ENCODE measurements at places on chromosomes 4 and X.

GRCh38 chr4:143502231-143502630, 11.3 kb upstream of the SMARCA5 start:
- DNase-seq = no peak

- DNase-seq = peak; percentile 27
Measured at GRCh38 chrX:68196939-68197791, 236.1 kb downstream of the OPHN1 start.

- DNase-seq = peak; percentile 42
Measured at GRCh38 chrX:31333165-31333831, 261.5 kb upstream of the FTHL17 start.

DNA sequence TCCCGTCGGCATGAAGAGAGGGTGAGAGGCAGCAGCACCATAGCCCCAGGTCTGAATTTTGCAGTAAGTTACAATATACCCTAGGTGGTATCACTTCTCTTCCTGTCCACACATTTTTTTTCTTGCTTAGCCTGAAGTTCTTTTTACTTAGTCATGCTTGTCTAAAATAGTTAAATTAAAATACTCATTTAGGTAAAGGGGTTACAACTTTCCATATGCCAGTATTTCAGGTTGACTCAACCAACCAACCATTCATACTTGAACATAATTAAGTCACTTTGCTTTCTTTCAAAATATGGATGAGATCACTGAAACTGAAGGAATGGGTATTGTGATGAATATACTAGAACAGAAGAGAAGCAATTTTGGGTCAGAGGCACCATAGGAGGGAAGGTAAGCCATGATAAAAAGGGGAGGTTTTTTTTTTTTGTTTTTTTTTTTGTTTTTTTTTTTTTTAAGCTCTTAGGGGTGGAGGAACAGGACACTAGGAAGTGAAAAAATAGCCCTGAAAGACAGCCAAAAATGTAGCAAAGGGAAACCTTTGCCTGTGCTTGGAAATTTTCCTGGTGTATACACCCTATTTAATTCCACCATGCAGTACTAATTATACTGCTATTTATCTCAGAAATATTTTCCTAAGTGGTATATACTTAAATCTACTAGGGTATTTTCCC, 41.8 kb downstream of the RPS6KA3 start:
- no peak for DNase-seq

GRCh38 chr4:37450911-37451310, 206.4 kb downstream of the NWD2 start:
- DNase-seq = no peak

DNA sequence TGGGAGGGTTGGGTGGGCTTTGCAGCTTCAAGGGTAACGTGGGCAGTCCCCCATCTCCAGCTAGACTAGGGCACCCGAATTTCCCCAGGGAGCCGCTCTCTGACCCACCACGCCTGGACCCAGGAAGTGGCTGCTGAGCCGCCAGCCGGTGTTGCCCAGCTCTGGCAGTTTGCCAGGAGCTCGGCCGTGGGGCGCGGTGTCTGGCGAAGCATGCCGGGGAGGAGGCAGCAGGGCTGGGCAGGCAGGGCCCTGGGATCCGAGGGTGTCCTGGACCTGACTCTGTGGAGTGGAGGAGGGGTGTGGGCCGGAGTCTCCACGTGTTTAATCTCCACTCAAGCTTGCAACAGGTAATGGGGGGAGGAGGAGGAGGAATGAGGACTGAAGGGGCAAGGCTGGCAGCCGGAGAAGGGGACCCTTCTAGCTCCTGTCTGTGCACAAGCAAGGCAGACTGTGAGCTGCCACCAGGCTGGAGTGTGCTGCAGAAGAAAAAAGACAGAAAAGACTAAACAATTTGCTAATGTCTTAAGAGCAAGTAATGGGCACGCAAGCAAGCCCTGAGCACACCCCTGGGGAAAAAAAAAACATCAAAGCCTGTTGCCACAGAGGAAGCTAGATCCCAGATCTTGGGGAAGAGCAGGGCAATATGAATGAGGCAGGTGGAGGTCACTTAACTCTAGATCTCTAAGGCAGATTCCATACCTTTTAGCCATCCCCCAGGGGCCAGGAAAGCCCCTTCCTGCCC, 2.4 kb downstream of the LONRF3 start:
- DNase-seq = no peak

- DNase-seq = no peak
Measured at GRCh38 chr4:147057611-147058190, 112.0 kb upstream of the TTC29 start.

- DNase-seq = no peak
Measured at GRCh38 chr4:27366104-27366823, 505.6 kb downstream of the STIM2 start.

GRCh38 chrX:70096052-70096451, 33.8 kb downstream of the OTUD6A start:
- DNase-seq = peak; percentile 20

DNA sequence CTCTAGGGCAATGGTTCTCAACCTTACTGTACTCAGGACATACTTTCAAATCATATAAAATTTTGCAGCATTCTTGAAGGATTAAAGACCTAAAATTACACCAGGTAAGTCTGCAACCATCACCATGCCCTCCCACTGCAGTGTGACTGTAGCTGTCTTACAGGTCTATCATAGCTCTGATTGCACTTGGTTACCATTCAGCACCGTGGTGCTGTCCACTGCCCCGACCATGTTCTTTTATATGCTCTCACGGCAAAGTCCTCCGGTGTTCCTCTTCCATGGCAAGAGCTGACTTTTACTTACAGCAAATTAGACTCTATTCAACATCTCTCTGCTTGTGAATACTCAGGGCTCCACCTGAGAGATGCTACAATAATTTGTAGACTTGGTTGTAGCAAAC, 11.5 kb downstream of the CRMP1 start:
- DNase-seq = no peak

DNA sequence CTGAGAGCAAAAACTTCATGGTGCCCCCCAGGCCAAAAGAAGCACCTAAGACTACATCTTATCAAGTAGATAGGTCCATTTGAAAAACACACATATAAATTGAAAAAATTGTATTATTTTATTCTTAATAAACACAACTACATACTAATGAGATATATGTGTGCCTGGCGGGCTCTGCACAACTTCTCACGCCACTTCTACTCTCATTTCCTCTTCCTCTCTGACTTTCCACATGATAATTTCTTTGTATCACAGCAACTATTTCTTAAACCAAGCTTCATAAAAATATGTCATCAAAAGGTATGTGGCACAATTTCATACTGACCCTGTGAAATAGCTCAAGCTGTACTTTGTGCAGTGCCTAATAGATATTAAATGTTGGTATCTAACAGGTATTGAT, 10.7 kb upstream of the NPY2R start:
- DNase-seq = no peak

DNA sequence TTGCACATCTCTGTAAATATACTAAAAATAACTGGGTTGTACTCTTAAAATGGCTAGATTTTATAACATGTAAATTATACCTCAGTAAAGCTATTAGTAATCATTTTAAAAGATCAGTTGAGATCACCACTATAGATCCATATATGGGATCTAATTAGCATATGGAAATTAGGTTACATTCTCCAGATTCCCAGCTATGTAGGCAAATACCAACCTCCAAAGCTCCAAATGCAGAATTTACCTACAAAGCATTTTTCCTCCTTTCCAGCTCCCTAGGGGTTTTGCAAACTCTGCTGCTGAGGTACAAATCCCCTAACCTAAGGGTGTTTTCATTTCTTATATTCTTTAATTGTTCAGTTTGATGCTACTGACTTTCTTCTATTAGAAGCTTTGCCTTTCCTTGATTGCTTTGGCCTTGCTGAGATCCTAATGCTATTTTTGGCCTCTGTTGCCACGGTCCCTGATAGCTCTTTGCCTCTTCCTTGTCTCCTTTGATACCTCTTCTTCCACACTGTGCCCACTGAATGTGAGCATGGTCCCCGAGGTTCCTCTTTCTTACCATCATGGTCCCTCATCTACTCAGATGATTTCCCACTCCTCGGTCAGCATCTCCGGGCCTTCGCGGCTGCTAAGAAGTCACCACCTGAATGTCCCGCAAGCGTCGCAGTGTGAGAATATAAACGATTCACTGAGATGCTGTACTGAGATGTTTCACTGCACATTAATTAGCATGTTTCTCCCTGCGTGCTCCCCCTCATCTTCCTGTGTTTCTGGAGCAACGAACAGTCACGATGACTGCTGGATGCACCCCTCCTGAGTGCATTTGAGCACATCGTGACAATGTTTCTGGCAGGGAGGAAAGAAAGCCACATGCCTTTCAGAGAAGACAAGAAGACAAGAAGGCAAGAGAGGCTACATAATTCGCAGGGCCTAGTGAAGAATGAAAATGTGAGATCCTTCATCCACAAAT, 23.8 kb downstream of the ENPP6 start:
- DNase-seq = no peak

DNA sequence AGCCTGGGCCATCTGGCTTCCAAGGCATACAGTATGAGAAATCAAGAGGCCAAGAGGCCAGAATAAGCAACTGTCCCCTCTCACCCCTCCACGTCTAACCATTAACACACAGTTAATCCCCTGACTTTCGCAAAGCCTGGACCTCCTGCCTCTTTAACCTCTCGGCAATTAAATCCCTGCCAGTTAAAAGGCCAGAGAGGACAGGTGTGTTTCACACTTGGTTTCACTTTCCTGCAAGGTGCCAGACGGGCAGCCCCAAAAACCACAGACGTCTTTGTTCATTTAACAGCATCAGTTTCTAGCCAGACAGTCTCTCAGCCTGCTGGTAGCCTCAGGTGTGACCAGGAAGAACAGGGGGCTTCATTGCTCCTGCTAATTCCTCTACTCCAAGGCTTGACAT, 91.1 kb upstream of the KIT start:
- no peak for DNase-seq

- peak; percentile 19 for DNase-seq
Measured at GRCh38 chrX:106999002-106999975, 723 bp downstream of the MORC4 start.

DNA sequence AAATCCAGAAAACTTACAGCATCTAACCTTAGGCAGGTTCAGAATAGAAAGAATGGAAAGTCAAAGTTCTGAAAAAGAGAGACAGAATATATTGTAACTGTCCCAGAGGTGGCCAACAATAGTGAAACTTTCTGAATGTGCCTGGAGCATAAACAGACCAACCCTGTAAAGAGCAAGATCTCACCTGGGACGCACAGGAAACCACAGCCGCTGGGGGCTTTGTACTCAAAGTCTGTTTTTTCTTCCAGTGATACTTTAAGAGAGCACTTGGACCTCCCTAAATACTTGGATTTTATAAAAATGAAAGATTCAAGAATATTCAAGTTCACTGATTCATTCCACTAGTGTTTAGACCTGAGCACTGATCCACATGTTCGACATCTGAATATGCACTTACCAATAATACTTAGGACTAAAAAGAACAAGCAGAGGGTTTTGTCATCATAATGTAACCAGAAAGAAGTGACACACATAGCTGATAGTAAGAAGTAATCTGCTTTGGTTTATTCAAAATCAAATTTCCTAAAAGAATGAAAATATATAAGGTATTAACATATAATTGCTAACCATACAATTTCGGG, 35.3 kb downstream of the ARAP2 start:
- DNase-seq = no peak

DNA sequence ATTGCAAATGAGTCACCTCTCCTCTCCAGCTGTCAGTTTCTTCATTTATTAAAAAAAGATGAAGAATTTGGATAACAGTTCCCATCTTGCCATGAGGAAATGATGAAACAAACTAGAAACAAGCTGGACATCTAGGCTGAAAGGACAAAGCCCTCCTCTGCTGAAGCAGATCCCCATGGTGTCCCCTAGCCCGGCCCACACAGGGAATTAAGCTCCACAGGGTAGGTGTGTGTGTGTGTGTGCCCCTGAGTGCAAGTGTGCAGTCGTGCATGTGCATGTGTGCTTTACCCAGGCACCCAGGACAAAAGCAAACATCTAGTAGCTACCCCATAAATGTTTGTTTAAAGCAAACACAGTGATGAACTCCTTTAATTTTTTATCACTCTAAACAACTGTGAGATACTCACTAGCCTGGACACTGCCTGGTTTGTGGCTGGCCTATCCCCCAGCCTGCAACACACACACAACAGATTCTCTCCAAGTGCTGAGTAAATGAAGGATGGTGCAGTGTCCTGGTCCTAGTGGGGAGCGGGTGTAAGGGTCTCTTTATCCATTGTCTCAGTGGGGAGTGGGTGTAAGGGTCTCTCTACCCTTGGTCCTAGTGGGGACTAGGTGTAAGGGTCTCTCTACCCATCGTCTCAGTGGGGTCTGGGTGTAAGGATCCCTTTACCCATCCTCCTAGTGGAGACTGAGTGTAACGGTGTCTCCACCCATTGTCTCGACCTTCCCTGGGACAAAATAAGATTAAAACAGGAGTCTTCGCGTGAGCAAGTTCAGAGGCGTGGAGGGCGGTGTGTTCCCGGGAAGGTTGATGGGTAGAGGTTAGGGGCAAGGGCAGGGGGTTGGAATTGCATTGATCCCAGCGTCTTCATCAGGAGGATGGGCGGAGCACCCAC, 688 bp upstream of the EVC start:
- peak; percentile 60 for DNase-seq

- no peak for DNase-seq
Measured at GRCh38 chr4:183118141-183118540, 19.1 kb downstream of the WWC2 start.

GRCh38 chr4:25993395-25994185, 79.6 kb downstream of the SMIM20 start:
- DNase-seq = no peak

DNA sequence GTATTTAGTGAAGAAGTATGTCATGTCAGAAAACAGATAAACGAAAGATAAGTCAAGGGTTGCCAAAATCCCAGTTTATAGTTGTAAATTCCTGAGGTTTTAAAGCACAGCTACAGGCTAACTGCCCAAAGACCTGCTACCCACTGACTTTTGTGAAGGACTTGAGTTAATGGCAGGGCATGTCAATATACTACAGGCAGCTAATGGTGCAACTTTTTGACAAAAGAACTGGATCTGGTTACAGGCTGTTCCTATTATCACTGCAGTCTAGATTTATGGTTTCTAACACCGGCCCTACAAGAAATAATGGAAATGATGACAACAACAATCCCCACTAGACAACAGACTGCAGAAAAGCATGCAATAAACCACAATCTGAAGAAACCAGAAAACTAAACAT, 6.4 kb downstream of the SCML2 start:
- DNase-seq = no peak

DNA sequence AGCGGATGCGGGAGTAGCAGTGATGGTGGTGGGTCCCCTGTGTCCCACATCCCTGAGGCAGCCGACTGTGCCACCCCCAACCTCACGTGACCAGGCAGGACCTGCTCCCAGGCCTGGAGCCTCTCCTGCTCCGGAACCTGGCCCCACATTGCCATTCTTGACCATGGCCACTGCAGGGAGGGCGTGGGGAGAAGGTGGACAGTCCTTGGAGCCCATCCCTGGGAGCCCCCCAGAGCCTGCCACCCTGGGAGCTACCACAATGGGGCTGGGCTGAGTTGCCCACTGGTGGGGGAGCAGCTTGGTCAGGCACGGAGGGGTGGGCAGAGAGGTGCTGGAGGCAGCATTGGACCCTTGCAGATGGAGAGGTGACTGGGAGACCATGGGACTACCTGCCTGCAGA, 36.8 kb downstream of the TMPRSS11A start:
- DNase-seq = no peak

Measured in hepatic stellate cell (primary cell).